NCI-H2107 (cell line): ENCODE measurements at places on chromosomes 2 and 18.

DNA sequence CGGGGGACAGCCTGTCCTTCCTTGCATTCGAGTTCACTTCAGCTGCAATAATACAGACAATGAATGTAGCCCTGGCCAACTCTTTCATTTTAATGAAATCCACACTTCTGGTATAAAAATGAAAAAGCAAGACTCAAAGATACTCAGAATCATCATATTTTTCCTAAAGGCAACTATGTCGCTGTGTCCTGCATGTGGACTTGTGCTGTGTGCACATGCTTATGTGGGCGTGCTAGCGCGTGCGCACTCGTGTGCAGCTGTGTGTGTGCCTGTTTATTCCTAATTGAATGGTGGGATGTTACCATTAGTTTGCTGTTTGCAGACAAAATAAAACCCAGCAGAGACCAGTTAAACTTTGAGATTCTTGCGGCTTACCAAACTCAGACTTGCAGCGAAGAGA is 49.6 kb downstream of the SMIM21 start:
- no peak for DNase-seq

DNA sequence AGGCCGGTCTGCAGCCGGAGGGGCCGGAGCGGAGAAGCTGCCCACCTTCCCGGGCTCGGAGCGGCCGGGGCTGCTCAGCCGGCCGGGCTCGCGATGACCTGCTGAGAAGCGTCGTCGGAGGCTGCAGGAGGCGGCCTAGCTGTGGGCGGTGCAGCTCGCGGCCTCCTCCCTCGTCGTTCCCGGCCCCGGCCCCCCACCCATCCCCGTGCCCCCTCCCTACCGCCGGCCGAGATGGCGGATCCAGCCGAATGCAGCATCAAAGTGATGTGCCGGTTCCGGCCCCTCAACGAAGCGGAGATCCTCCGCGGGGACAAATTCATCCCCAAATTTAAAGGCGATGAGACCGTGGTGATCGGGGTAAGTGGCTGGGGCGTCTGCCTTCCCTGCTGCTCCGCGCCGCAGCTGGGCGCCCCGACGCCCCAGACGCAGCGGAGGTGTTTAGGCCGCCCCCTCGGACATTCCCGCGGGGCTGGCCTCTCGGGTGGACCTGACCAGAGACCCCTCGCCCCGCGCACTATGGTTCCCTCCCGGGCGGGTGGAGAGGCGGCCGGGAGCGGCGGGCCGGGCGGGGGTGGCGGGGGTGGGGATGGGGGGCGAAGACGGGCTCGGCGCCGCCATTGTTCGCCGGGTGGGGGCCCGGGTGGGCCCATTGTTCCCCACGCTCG is 492 bp downstream of the KIF5C start:
- no peak for DNase-seq

- no peak for DNase-seq
These were observed 88.2 kb downstream of the PLB1 start for GRCh38 chr2:28583899-28584553.

DNA sequence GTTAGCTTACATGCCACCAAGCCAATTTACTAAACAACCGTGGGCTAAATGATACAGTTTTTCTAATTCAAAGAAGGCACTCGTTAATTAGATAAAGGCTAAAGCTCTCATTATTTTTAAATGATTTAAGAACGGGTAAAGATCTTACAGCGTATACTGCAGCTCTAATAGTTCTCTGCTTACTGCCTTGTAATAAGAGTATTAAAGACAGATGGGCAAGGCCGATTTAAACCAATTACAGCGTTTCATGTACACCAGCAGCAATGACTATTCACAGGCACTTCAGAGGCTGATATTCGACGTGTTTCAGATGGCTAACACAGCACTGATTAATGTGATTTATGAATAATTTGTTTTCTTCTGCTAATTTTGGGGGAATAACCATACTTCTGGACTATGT is 259.3 kb downstream of the ZNF407 start:
- DNase-seq: no peak

GRCh38 chr2:195322324-195322723 is 334.7 kb upstream of the SLC39A10 start:
- DNase-seq: no peak

- peak; percentile 74 for DNase-seq
These were observed 9.2 kb downstream of the PTMA start for GRCh38 chr2:231717281-231718171.

GRCh38 chr2:33395655-33396249 is 80.7 kb upstream of the RASGRP3 start:
- DNase-seq: no peak

DNA sequence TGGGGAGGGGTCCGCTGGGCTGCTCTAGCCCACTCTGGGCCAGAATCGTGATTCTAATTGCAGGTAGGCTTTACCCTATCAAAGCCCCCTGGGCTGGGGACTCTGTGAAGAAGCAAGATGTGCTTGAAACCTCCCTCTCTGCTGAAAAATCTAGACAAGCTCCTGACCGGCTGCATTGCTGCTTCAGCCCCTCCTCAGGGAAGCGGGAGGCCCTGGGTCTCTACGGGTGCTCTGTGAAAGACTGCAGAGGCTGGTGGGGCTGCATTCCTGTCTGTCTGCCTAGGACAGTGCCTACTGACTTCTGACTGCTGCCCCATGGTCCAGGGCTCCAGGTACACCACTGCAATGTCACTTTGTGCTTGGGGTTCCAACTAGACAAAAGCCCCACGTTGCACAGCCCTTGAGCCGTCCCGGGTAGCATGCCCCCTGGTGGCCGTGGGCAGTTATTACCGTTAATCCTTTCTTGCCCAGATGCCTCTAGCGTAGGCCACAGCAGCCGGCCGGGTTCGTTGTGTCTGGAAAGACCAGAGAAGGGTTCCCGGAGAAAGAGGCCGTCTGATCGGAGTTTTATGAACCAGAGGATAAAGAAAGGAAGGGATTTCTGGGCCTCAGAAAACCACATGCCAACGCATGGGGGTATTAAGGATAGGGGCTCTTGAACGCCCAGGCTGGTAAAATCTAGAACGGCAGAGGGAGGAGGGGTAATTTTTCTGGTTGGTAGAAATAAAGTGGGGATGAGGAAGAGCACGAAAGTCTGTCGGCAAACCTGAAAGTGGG is 15.9 kb upstream of the C1QL2 start:
- DNase-seq: no peak
